Stimulated activated CD4-positive, alpha-beta T cell treated with anti-CD3 and anti-CD28 coated beads, Interleukin-2, amount 100 ng/mL, for 24 hours (primary cell): ENCODE measurements at places on chromosomes 13 and 19.

DNA sequence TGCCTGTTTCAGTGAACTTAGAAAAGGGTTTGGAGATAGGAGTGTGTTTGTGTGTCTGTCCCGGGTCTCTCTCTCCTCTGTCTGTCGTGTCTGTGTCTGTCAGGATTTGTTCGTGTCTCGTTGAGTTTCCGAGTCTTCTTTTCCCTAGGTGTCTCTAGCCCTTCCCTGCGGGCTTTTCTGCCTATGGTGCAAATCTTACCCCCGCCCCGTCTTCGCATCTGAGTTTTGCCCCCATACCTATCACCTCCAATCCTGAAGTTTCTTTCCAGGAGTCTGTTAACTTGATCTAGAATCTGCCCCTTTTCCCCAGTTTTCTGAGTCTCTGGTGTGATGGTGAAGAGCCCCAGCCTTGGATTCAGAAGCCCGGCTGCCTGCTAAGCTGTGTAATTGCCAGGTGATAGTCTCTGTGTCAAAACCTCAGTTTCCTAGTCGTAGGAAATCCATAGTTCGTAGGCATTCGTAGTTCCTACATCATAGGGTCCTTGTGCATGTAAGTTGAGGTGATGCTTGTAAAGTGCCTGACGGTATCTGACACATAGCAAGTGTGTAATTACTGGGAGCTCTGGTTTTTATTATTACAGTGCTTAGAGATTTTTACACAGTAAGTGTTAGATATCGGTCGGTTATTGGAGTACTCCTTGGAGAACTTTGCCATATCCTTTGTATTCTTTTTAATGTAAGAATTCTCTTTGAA lies 782 bp downstream of the EPN1 start:
- DNase-seq: no peak

DNA sequence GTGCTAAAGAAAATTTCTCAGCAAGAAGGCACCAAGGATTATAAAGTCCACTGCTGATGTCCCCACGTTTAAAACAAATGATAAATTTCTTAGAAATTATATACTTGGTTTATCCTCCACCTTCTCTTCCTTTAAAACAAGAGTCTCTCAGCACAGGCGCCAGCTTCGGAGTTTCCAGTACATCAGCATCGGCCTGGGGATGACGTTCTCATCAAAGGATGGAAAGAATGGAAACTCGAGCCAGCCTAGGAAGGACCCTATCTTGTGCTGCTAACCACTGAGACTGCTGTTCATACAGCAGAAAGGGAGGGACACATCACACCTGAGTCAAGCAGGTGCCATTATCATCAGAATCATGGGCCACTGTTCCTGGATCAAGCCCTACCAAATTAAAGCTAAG lies 29.8 kb upstream of the ZNF83 start:
- no peak for DNase-seq

- DNase-seq: no peak
These were observed 140.9 kb downstream of the NDFIP2 start for GRCh38 chr13:79621902-79622301.

DNA sequence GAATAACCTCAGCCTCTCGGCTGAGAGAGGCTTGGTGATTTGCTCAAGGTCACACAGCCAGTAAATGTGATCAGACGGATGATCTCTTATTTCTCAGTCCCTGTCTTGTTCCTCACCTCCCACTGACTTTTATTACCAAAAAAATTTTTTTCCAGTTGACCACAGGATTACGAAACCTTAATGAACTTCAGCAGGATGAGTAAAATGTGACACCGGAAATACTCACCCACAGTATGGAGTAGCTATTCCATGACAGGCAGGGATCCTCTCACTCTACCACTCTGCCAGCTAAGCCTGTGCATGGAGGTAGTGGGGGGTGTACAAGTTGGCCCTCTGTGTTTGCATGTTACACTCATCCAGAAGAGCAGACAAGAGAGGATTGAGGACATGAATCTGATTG lies 916.4 kb downstream of the UQCRFS1 start:
- DNase-seq: no peak

GRCh38 chr19:30566681-30567420 lies 194.7 kb downstream of the ZNF536 start:
- DNase-seq: no peak

DNA sequence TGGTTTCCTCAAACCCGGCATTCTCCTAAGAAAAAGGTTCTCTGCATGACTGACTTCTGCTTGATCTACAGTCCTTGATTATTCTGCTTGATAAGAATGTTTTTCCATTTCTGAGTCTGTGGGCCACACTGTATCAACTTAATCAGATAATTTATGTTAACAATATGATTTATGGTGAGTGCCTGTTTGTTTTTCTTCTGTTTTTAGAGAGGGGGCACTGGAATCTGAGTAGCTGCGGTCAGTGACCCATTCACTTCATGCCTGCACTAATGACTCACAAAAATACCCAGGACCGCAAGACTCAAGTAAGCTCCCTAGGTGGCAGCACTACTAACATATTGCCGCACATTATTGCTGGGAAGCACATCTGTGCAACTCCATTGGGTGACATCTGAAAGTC lies 542.3 kb upstream of the ATXN8OS start:
- no peak for DNase-seq

GRCh38 chr19:40232479-40232878 lies 6.0 kb upstream of the CCNP start:
- no peak for DNase-seq

GRCh38 chr19:53388168-53388567 lies 6.8 kb upstream of the ZNF765 start:
- DNase-seq: no peak

- DNase-seq: no peak
These were observed 64.7 kb downstream of the CCDC70 start for GRCh38 chr13:51926528-51926885.

GRCh38 chr13:73828811-73829210 lies 305.4 kb downstream of the KLF12 start:
- no peak for DNase-seq

DNA sequence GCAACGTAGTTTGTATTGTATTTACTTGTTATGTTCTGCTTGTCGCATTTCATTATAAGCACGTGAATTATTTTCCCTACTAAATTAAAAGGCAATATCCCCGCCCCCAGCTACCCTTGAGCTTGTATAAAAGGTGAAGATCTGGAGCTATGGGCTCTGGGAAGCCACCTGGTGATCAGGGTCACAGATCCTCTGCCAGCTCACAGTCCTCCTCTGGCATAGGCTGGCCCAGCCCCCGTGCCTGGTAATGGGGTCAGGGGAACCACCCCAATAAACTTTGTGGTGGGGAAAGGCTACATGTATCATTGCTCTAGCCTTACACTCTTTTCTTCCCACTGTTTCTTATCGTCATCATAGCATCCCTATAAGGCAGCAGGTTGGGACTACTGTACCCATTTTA lies 190.2 kb upstream of the TSHZ3 start:
- no peak for DNase-seq
